ENCODE measurements at places on chromosomes 3 and 15.

DNA sequence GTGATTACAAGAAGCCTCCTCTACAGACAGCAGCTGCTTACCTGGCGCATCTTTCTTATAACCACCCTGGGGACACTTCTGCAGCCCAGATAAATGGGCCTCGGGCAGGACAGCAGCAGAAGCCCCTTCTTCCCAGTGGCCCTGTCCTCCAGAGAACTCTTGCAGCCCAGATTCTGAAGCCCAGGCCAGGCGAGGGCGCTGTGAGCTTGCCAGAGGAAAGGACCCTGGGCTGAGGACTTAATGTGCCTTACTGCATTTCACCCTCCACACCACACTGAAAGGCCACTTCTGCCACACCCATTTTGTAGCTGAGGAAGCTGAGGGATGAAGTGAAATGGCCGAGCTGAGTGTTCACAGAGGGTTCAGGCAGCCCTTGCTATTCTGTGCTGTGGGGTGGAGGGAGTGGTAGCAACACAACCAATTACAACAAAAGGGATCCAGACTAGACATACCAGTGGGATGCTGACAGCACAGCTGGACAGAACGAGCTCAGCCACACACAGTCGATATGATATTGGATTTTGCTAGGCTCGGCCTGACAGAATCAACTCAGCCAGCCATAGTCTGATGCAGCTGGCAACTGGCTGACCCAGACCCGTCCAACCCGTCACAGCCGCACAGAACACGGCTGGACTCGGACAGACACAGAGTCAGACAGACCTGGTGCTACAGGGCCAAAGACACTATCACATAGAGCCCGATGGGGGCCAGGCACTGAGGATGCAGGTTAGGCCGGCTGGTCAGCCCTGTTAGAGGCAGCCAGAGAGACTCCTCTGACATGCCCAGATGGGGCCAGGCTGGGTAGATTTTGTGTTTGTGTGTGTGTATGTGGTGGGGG lies 7.3 kb downstream of the ACOX2 start:
- no peak for DNase-seq

DNA sequence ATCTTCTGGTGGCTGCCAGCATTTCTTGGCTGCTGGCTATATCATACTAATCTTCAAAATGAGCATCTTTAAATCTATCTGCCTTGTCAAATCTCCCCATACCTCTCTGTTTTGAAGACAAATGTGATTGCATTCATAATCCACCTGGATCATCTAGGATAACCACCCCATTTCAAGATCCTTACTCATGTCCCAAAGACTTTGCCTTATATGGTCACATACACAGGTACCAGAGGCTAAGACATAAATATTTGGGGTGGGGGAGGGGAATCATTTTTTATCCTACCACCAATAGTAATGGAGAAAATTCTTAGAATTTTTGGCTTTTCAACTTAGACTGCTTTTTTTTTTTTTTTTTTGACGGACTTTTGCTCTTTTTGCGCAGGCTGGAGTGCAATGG lies 970.8 kb downstream of the PLOD2 start:
- no peak for DNase-seq

- no peak for DNase-seq
These were observed 100.0 kb downstream of the DNAJB8 start for GRCh38 chr3:128366652-128367051.

DNA sequence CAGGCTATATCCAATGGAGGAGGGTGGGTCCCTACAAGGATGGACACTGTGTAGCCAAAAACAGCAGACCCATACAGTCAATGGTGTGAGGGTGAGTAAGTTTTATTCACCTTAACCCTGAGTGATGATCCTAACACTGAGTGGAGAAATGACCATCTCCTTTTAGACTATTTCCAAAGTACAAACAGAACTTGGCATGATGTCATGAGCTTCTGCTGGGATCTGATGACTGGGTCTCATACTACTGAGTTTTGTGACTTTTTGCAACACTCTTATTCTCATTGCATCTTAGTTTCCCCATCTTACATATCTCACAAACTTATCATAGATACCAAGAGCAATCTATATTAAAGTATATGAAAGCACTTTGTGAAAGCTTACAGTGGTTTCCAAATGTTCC lies 330.3 kb upstream of the CFAP20DC start:
- DNase-seq = no peak

DNA sequence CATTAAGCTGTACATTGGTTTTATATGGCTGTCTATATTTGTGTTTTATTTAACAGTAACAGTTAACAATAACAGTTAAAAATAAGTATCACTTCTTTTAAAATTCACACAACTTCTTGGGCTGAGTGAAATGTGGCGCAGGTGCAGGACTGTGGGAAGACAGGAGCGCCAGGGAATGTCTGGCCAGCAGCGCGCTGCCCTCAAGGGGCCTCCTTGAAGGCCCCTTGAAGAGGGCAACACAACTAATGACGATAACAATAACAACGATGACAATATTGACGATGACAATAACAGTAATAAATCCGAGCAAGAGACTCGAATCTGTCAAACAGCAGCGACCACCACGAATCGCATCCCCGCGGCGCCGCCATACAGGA lies 411 bp upstream of the PPP2R3A start:
- no peak for DNase-seq

- peak; percentile 93 for DNase-seq
These were observed 30.1 kb downstream of the PLOD2 start for GRCh38 chr3:146130881-146131371.

GRCh38 chr3:58013099-58013498 lies 4.9 kb downstream of the FLNB start:
- no peak for DNase-seq

GRCh38 chr3:152550284-152550683 lies 281.6 kb downstream of the MBNL1 start:
- DNase-seq = no peak

DNA sequence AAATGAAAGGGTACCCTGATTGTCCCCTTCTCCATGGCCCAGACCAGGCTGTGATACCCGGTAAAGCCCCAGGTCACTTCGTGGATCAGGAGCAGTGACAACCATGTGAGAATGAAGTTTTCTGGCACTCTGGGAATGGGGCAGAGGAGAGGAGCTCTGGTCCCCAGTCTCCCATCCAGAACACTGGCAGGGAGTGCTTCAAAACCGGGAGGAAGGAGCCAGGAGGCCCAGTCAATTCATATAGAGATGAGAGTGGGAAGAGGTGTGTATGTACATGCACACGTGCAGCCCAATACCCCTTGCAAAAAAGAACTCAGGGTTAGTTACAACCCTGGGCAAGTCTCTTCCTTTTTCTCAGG lies 101.4 kb upstream of the TLE3 start:
- DNase-seq = no peak

DNA sequence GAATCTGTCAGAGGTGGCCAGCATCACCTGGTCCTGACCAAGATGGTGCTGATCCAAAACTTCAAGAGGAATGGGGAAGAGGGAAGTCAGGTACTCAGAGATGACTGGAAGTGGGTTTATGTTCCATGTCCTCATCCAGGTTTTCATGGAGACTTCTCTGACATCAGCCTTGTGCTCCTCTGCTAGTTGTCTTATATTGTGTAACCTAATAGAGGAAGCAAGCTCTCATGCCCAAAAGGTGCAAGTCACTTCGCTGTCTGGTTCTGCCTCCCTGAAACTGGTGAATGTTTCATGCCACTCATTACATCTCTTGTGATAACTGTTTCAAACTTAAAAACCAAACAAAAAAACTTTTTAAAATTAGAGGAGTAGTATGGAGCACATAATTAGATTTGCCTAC lies 127.2 kb upstream of the MANF start:
- no peak for DNase-seq

DNA sequence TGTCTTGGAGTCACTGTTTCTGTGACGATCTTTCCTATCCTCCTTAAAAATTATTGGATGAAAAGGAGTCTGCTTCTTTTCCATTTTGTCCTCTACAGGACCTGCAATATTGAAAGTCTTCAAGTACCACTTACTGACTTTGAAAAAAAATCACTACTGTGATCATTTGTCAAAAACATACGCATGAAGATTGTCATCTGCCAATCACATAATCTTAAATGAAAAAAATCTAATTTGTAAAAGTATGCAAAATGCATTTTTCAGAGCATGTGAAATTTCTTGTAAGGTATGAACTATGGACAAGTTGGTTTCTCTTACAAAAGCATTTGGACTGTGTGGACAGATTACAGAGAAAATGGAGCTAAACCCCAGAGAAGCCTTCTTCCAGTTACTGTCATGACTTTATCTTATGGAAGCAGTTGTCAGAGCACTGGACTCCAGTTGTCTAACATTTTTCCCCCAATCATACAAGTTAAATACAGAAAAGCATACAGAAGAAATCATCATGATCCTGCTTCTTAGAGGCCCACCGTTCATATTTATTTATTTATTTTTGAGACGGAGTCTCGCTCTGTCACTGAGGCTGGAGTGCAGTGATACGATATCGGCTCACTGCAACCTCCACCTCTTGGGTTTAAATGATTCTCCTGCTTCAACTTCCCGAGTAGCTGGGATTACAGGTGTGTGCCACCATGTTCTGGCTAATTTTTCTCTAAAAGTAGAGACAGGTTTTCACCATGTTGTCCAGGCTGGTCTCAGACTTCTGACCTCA lies 3.4 kb upstream of the PXK start:
- DNase-seq = no peak

DNA sequence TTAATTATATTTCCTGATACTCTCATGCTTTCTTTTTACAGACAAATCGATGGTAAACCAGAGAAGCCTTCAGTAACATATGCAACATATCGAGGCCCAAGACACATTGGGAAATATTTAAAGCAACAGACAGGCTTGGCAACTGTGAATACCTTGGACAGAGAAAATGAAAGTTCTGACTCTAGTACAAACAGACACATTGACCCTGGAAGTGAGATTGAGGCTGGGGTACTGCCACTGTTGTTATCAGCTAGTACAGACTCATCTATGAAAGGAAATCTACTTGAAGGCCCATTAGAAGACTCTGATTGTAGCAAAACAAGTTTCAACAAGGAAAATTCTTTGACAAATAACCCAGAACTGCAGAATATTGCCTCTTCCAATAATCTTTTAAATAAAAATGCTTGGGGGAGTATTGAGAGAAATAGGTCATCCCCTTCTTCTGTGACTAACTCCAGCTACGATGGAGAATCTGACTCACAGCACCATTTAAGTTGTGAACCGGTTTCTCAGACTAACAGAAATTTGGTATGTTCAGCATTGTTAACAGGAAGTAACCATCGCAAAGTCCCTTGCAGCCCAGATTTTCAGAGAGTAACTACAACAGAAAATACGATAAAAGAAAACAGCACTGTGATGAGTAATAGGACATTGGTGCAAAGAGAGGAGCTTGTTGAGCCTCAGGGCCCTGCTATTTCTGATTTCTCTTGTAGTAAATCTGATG lies 50.2 kb downstream of the CRYBG3 start:
- peak; percentile 85 for DNase-seq

DNA sequence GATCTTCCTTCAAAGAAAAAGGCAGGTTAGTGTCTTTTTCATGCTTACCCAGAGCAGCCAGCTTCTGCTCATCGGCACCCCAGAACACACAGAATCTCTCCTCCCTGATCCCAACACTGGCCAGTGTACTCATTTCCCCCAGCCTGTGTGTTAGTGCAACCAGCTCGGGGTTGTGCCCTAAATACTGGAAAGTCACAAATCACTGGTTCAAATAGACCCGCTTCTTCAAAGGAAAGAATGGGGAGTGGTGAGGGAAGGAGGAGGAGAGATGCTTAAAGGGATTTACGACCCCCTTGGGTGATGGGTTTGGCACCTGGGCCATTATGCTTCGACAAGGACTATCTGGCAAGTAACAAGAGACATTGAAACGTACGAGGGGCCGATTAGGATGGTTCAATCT lies 114.0 kb downstream of the FOXB1 start:
- DNase-seq = no peak

DNA sequence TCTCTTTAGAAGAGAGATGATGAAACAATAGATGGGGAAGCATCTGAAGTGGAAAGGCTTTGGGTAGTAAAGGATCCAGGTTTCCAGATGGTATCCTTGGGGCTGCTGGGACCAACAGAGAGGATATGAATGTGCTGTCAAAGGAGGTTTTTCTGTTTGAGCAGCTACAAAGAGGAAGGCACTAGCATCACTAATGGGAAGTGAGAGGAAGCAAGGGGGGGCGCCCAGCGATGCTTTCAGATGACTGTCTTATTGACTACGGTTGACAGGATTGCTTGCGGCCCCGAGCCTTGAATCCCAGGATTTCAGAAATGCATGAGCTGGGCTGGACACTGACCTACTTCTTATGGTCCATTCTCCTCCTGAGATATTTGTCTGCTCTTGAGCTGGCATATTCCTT lies 103.8 kb upstream of the GALNT15 start:
- DNase-seq = no peak

DNA sequence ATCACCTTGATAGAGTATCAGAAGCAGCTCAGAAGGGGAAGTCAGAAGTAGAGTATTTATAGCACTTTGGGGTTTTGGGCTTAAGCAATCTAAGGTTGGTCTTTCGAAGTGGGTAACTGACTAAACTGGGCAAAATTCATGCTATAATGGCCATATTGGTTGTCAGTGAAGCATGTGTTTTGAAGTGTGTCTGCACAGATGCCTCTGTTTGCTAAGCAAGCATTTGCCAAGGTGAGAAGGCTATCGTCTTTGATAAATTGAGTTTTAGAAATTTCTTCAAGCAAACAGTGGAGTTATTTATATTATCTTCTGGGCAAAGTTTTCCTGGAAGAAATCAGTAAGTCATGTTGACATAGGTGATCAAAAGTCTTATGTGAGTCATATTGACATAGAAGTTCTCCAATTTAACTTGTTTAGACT lies 412.8 kb upstream of the TGFBR2 start:
- DNase-seq = no peak

- no peak for DNase-seq
These were observed 8.4 kb downstream of the ARMC8 start for GRCh38 chr3:138195481-138195880.

DNA sequence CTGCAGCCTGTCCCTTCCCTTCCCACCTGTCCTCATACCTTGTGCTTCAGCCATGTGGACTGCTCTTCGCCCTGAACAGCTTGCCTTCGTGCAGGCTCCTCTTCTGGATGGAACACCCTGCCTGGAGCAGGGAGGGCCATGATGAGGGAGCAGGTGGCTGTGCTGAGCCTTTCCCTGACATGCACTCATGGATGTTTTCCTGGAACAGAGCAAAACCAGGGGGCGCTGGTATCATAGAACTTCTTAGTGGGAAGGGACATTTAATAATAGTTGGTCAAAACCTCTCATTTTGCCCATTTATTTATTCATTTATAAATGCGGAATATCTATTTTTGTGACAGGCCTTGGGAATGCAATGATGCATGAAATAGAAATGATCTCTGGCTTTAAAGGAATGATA lies 149.3 kb downstream of the CACNA1D start:
- DNase-seq = no peak

GRCh38 chr15:72227192-72227586 lies 3.8 kb downstream of the PKM start:
- DNase-seq = peak; percentile 58

GRCh38 chr3:50165910-50166538 lies 10.9 kb downstream of the SEMA3F start:
- DNase-seq = no peak

DNA sequence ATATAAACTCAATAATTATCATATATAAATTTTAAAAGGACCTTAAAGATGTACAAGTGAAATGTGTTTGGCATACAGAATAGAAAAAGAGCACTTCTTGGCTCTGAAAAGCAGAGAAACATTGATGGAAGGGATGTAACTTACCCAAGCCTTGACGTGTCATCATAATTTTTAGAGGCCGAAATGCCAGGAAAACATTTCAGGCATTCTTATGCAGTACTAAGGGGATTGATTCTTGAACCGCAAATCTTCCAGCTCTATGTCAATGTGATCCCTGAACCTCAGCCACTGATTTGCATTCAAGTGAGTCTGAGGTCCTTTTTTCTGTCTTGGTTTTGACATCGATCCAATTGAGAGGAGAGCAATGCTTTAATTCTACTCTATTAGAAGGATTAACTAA lies 97.8 kb downstream of the CLDN1 start:
- DNase-seq = no peak
